ENCODE measurements at places on chromosomes 1 and 21.

DNA sequence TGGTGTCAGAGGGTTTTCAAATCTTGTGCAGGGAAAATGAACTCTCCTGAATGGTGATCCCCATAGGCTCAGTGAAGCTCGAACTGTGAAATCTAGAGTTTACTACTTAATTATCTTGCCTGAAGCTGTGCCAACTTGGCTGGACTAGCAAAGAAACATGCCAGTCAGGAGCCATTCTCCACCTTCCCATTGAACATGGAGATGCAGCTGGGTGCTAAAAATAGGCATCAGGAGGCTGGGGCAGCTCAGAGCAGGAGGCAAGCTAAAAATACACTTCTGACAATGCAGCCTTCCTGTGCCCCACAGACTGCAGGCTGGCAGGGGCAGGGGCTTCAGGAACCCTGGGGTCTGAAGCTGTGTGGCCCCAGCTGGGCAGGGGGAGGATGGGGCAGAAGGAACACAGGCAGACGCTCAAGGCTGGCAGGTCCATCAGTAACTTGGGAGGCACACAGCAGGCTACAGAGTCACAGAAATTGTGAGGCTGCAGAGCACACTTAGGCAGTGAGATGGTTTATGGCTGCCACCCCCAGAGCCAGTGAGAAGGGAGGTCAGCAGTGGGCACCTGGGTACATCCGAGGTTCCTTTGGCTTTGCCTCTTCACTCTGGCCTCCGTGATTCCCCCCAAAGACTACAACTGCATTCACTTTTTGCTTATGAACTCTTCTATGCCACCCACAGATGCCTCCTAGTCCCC is 155.4 kb upstream of the KCND3 start:
- no peak for DNase-seq

GRCh38 chr1:187566354-187566753 is 737.6 kb downstream of the PLA2G4A start:
- DNase-seq = no peak

- no peak for DNase-seq
These were observed 53.8 kb upstream of the CFAP126 start for GRCh38 chr1:161421456-161421855.

- DNase-seq = no peak
These were observed 548.1 kb downstream of the BRINP3 start for GRCh38 chr1:189929501-189930099.

DNA sequence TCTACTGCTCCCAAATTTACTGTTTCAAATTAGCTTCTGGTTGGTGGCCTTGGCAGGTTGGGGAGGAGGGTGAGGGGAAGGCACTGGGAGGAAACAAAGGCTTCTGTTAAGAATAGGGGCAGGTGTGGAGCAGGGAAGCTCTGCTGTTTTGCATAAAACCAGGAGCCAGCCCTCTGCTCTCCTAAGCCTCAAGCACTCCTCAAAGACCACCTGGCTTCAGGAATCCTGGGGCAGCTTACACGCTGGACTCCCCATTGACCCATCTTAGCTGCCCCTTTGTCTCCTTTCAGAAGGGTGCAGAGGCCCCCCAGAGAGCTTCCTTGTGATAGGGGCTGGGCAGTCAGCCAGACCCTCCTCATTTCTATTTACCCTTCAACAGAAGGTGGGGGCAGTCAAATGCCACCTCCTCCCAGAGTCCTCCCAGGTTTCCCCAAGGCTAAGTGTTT is 11.5 kb upstream of the DHRS3 start:
- DNase-seq = no peak

DNA sequence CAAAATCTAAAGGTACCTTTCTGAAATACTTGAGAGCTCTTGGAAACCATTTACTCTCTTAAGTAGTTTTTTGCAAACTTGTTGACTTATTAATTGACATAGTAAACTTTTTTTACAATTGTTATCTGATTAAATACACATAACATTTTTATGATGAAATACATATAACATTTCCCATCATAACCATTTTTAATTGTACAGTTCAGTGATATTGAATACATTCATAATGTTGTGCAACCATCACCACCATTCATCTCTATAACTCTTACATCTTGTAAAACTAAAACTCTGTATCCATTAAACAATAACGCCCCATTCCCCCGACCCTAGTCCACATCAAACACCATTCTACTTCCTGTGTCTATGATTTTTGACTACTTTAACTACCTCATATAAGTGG is 95.7 kb upstream of the ZNF648 start:
- no peak for DNase-seq

DNA sequence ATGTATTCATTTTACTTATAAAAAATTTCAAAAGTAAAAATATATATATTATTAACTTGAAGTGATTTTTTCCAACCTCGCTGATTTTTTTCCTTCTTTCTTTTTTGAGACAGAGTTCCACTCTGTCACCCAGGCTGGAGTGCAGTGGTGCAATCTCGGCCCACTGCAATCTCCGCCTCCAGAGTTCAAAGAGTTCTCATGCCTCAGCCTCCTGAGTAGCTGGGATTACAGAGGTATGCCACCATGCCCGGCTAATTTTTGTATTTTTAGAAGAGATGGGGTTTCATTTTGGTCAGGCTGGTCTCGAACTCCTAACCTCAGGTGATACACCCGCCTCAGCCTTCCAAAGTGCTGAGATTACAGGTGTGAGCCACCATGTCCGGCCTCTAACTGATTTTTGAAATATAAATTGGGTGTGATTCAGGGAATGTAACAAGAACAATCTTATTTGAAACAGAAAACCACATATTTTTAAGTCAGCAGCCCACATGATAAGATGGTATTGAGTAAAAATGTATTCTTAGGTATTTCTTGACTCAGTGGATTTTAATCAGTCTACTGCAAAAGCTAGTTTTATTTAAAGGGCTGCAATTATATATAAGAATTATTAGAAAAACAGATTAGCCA is 30.0 kb downstream of the ZBTB8B start:
- DNase-seq = no peak

DNA sequence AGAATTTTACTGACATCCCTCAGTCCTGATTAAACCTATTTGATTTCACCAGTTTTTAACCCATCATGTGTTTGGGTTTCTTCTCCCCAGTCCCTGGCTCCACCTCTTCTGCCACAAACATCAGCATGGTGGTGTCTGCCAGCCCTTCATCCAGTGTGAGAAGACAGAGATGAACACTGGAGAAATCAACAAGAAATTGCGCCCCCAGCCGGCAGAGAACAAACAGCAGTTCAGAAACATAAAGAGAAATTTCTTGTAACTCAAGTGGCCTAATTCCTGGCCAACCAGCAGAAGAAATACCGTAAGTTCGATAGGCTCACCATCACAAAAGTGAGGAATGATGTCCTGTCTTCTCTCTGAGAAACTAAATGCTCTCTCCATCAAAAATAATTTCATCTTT is 18.3 kb downstream of the S100A11 start:
- DNase-seq = no peak

- DNase-seq = no peak
These were observed 3.0 kb downstream of the LDLRAD2 start for GRCh38 chr1:21814981-21815582.

- DNase-seq = no peak
These were observed 17.2 kb downstream of the DAP3 start for GRCh38 chr1:155706139-155706538.

DNA sequence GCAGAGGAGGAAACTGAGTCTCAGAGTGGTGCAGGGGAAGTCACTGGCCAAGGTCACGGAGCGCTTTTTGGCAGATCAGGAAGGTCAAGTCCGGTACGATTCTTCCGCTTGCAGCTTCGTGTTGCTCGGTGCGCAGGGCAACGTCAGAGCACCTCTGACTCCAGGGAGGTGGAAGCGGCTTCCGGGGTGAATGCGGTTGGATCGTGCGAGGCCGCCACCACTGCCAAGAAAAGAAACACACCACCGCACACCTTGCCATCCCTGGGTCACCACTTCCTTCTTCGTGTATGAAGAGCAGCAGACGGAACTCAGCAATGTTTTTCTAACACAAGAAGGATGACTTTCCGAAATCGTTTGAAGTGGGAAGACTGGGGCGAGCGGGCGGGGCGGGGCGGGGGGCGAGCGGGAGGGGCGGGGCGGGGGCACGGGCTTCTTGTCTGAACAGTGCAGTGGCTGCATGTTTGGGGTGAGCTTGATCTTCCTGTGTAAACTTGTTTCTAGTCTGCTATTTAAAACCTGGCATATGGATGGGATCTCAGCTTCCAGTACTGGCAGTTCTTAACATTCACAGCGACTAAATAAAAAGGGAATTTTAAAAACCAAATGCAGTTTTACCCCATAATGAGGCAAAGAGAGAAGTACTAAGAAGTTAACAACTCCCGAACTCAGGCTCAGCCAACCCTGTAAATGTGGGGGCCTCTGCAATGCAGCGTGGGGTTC is 300.0 kb downstream of the RRAGC start:
- DNase-seq = no peak

- no peak for DNase-seq
These were observed 804 bp upstream of the IKBKE start for GRCh38 chr1:206469411-206469932.

DNA sequence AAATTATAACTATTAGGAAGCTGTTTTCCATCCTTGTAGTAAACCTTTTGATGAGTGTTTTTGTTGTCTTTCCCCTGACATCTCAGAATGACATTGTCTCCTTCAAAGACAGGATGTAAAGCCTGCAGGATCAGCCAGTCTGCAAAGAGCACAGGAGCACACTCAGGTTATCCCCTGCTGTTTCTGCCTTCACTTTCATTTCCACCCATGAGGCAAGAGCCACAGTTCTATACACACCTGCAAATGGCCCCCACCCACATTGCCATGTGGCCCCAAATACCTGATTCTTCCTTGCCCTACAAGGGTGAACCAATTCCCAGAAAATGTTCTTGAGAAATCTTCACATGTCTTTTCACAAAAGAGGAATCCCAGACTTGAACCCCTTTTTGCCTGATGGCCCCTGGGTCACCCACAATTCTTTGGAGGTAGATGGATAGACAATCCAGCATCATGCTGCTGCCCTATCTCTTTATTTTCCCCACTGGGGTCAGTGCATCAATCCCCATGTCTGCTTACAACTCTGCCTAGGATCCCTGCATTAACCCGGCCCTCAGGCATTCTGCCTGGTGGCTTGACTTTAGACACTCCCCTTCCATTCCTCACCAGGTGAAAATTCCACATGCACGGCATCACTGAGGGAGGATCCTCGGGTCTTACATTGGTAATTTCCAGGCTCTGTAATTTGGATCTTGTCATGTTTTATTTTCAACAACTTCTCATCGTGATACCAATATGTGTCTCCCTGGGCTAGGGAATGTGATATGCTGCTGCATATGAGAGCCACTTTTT is 2.6 kb downstream of the FCRL3 start:
- DNase-seq = no peak

- DNase-seq = no peak
These were observed 511.7 kb downstream of the USP25 start for GRCh38 chr21:16241479-16241963.

DNA sequence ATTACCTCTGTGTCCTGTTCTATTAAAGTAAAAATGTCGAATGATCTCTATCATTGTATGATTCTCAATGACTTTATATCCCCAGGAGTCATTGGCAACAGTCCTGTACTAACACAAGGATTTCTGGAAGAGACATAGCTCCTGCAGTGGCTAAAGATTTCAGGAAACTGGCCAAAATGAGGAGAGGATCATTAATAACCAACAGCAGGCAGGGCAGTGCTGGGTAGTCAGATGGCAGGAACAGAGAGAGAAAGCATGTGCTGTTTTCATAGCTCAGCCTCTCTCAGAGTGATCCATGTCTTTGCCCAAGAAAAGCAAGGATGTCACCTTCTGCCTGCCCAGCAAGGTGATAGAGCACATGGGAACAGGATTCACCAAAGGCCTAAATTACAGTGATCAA is 604.7 kb upstream of the PLXNA2 start:
- DNase-seq = no peak

DNA sequence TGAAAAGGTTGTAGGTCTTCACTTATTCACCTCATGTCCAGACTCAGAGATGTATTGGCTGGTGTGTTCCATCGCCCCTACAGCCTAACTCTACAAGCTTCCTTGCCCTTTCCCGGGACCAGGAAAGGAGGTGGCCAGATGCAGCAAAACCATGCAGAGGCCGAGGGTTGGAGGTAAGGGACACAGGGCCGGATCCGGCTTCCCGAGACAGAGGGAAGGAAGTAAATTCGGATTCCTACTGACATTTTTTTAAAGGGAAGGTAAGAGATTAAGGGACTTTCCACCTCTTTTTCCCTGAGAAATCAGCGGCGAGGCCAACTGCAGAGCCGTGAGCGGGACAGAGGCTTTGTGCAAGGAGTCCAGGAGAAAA is 12.7 kb downstream of the EPHA10 start:
- DNase-seq = no peak

GRCh38 chr1:8094481-8095241 is 68.6 kb upstream of the ERRFI1 start:
- DNase-seq = no peak

GRCh38 chr1:24984800-24985522 is 54.9 kb upstream of the RUNX3 start:
- no peak for DNase-seq

- no peak for DNase-seq
These were observed 3.1 kb downstream of the BCAN start for GRCh38 chr1:156645056-156645455.

DNA sequence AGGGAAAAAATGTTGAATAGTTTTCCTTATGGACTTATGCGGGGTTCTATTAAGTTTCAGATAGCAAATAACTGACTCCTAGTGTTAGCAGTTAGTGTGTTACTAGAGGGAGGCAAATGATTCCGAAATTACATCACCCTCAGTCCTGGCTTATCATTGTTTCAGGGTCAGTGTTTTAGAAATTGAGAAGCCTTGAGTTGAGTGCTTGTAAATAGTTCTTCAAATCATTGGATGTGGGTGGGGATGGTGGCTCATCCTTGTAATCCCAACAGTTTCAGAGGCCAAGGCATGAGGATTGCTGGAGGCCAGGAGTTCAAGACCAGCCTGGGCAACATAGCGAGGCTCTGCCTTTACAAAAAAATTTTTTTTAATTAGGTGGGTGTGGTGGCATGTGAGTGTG is 21.3 kb downstream of the SOAT1 start:
- DNase-seq = no peak

DNA sequence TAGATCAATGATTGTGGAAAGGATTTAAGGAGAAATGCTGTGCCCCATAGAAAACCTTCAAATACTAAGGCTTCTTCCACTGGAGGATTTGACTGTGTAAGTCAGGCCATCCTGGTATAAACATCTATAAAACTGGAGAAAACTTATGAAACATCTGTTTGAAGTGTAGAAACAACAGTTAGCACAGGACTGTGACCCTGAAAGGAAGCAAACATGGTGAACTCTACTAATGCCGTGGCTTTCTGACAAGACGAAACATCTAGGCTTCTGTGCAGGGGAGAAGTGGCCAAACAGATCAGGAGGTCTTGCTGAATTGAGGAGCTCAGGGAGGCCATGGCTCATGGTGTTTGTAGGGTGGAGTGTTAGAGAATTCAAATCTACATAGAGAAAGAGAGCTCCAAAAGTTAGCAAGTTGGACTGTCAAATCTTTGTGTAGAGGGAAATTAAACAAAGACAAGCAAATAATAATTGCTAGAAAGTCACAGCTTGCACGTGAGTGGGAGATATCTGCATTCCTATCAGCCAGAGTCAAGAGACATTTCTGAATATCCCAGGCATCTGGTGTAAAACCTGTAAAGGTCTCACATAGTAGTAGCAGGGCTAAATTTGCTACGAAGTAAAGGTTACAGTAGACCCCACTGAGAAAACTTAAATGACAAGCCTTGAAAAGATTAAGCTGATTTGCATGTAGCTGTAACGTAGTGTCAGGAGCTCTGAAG is 566.8 kb upstream of the B3GALT2 start:
- DNase-seq = no peak
